ENCODE measurements at places on chromosomes 2 and 18.

GRCh38 chr2:84224121-84224520 is 235.0 kb downstream of the SUCLG1 start:
- no peak for DNase-seq

- no peak for DNase-seq
These were observed 93.4 kb downstream of the IKZF2 start for GRCh38 chr2:213057977-213058376.

GRCh38 chr2:166127217-166128155 is at the start of gene SCN1A:
Gene SCN1A (minus strand): TSS chr2:166128020. CDS start chr2:166073621, 54,399 bp downstream.
- peak; percentile 7 for DNase-seq

GRCh38 chr18:45250479-45250878 is 364.8 kb upstream of the SLC14A2 start:
- DNase-seq = no peak

DNA sequence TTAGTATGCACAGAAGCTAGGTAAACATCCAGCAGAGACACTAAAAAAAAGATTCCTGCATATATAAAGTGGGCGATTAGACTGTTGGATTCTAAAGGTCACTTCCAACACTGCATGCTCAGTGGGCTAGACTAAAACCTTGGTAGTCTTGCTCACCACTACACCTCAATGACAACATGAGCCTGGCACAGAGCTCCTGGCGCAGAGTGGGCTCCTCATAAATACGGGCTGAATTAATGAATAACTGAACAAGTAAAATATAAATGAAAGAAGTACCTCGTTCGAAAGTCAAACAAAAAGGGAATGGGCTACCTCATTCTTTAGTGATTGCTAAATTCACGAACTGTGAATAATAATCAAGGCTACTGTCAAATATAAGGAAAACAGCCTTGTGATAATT is 185.3 kb downstream of the STK39 start:
- DNase-seq = no peak

DNA sequence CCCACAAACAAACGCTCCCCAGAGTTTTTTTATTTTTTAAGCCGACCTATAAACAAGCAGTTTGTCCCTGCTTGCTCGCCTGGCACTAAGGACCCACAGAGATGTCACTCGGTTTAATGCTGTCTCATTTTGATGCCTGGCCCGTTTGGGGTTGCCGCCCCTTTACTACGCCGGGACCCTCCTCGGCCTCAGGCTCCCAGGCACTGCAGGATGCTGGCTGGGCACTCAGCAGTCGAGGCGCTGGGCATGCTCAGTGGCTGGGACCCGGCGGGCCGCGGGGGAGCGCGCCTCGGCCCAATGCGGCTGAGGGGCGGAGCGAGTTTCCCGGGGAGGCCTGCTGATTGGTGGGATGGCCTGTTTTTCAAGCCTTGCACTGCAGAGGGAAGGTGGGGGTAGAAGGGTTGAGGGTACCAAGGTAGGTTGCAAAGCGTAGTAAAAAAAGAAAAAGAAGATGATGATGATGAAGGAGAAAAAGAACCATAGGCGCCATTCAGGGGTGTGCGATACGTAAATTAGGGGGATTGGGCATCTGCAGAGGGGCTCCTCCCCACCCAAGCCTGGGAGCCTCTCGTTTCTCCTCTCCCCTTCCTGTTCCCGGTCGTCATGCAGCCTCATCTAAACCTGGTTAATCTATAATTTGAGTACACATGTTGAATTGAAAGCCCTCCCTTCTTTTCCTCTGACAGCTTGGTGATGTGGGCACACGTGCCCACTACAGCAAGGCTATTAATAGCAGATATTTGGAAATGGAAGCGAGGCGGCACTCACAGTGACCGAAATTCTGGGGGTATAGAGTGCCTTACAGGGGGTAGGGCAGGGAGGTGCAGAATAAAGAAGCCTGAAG is 1.5 kb upstream of the IRS1 start:
- DNase-seq = no peak

GRCh38 chr2:9473308-9473984 is 905 bp upstream of the IAH1 start:
- DNase-seq = no peak

GRCh38 chr18:74019864-74020263 is 127.8 kb downstream of the FBXO15 start:
- no peak for DNase-seq

DNA sequence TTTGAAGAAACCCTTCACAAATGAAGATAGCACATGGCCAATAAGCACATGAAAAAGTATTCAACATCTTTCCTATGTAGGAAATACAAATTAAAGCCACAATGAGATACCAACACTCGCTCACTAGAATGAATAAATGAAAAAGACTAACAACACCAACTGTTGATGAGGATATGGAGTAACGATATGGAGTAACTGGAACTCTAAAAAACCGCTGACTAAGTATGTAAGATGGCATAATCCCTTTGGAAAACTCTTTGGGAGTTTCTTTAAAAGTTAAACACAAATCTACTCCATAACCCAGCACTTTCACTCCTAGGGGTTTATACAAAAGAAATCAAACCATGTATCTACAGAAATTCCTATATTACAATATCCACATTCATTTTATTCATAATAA is 220.5 kb downstream of the AFF3 start:
- no peak for DNase-seq

- peak; percentile 12 for DNase-seq
These were observed 214.8 kb downstream of the SP3 start for GRCh38 chr2:173750353-173750801.

- no peak for DNase-seq
These were observed 389.7 kb downstream of the TXNL1 start for GRCh38 chr18:56248610-56249235.

DNA sequence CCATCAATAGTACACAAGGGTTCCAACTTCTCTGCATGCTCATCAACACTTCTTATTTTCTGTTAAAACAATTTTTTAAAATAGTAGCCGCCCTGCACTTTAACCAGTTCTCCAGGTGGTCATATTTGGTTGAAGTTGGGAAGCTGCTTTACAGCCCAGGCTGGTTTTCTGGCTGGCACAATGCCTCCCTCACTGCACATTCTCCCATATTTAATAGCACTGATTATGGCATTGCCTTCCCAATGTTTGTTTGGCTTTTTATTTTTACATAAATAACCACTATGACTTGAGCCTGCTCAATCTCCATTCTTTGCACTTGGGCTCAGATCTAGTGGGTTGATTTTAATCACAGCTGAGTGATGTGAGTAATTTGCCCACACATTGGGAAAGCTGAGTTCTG is 111.9 kb upstream of the MAP4K3 start:
- DNase-seq = no peak
